ENCODE measurements at places on chromosomes 1 and 21.
A peak's percentile ranks its signal among the peaks of the same experiment; 100 is the strongest.

GRCh38 chr1:10890491-10891071, 94.1 kb upstream of the CASZ1 start:
- no peak for DNase-seq

DNA sequence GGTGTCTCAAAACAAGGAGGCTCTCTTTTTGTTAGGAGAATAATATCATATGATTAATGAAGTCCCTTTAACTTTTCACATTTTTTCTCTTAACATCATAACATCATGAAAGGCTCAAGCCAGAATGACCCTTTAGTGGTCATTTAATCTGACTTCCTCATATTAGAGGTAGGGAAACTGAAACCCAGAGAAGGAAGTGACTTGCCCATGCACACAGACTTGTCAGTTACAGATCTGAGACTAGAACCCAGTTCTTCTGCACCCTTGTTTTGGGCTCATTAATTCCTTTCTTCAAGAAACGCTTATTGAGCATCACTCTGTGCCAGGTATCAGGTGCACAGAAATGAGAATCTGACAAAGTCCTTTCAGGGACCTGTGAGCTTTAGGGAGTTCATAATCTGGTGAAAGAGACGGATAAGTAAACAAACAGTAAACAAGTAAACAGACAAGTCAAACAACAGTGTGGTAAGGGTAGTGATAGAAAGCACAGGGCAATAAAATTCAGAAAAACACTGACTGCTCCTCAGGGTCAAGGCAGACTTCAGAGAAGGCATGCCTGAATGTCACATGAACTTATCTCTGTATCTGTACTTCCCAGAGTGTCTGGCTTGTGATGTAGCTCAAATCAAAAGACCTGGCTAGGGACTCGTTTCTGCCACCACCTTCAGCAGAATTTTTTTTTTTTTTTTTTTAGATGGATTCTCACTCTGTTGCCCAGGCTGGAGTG, 38.3 kb upstream of the OSBPL9 start:
- no peak for DNase-seq

DNA sequence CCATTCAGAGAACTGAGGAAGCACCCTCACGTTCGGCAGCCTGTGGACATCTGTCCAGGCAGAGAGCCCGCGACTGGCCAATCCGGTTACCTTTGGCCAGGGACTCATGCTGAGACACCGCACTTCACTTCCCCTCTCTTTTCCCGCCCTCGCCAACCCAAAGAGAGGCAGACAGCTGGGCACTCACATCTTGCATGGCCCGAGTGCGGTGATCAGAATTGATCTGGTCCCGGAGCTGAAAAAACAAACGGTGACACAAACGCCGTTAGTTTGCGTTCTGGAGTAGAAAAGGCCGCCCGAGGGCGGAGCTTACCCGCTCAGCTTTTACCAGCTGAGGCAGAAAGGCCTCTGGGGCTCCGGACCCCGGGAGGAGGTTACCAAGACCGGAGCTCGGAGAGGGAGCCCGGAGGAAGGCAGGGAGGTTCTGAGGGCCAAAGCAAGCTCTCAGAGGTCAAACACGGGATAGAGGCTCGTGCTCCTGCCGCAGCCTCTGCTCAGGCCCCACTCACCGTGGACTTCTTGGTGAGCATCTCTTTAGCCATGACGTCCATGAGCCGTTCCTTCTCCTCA, 376 bp downstream of the SF3A3 start:
- DNase-seq, result no peak

DNA sequence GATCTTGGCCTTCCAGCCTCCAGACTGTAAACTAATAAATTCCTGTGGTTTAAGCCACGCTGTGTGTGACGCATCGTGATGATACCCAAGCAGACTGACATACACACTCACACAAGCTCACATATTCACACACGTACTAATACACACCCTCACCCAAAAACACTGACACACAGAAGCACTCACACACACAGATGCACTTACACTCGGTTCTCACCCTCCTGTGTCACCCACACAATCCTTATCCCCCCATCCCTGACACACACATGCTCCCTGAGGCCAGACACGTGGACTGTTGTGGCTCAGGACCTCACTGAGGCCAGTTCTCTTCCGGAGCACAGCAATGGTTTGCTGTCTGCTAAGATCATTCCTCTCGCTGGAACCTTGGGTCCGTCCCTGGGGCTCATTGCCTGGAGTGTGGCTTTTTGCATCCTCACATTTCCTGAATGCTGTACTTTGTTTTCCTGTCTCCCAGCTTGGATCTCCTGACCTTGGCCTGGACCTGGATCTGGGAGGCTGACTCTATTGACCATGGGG, 76.9 kb upstream of the LYST start:
- peak; percentile 94 for DNase-seq

DNA sequence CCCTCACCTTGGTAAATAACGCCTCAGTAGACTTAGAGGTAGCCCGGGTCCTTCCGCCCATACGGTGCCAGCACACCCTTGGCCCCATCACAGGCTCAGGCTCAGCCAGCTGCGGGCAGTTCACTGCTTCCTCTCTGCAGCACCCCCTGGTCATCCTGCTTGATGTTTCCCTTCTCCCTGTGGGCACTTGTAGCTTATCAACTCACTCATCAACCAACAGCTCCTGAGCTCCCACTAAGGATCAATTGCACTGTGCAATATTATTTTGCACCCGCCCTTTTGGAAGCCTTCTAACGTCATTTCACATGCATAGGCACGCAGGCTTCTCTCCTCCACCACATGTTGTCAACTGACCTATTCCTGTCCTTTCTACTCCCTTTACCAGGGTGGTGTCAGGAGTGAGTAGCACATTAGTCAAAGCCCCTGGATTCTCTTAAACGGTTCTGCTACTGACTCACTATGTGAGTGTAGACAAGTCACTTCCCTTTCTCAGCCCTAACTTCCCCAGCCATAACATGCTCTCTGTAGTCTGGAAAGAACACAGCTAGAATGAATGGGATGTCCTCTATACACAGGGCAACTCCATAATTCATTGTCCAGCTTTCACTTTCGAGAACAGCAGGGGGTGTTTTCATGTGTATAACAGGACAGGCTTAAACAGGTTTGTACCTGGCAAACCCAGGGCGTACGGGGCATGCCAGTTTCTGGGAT, 47.1 kb upstream of the IRF2BP2 start:
- DNase-seq, result peak; percentile 95

DNA sequence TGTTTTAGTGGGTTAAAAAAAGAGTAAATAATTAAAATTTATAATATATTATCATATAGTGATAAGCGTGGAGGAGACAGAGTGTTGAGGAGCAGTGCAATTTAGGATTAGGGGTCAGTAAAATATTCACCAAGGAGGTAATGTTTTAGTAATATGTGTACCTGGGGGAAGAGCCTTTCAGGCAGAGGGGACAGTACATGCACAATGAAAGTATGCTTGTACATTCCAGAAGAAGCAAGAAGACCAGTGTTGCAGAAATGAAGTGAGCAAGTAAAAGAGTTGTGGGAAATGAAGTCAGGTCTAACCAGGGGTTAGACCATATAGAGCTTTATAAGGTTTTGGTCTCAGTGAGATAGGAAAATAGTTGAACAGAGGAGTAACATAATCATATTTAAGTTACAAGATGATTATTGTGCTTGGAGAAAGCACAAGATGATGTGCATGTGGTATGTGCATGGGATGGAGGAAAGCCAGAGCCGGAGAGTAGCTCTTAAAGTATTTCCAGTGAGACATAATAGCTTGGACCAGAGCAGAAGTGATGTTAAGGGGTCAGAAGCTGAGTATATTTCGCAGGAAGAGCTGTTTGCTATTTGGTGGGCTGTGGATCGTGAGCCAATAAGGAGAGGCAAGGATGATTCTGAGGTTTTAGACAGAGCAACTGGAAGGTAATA, 44.8 kb downstream of the SNX7 start:
- no peak for DNase-seq

- DNase-seq, result no peak
Observed at GRCh38 chr1:171792656-171793369, 11.4 kb downstream of the METTL13 start.

DNA sequence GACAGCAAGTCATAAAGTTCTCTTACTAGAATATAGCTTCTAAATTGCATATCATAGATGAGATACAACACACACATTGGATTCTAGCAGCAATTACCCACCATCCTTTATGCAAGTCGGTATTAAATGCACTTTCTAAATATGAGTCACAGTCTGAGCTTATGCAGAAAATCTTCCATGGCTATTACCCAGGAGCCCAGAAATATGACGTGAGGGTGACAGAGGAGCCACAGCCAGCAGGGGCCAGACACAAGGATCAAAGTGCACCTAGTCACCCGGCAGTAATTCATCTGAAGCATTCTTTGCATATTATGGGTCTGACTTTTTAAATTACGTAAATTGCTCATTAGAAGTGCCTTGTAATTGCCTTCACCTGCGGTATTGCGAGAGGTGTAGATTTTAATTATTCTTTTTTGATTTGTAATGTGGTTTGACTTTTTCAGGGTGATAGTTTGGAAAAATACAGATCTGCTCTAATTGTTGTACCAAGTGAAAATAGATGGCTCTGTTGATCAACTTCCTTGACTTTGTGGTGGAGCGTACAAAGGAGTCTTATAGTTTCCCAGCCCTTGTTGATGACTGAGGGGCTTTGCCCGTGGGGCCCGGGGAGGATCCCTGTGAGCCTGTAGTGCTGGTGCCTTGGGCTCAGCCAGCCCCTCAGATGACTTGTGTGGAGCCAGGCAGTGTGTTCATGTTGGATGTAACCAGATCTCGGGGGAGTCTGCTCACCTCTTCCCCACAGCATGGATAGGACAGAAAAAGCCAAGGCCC, 470.0 kb upstream of the VAMP3 start:
- DNase-seq, result peak; percentile 84

- DNase-seq, result no peak
Observed at GRCh38 chr1:233031521-233031920, 81.1 kb downstream of the NTPCR start.
